ENCODE measurements at places on chromosomes 13 and 19.

- DNase-seq: no peak
These were observed 53.0 kb upstream of the GPC6 start for GRCh38 chr13:93173654-93174053.

- DNase-seq: no peak
These were observed 1.1 kb downstream of the COMP start for GRCh38 chr19:18789883-18790565.

- DNase-seq: no peak
These were observed 52.1 kb downstream of the ZNRF4 start for GRCh38 chr19:5507065-5507909.

DNA sequence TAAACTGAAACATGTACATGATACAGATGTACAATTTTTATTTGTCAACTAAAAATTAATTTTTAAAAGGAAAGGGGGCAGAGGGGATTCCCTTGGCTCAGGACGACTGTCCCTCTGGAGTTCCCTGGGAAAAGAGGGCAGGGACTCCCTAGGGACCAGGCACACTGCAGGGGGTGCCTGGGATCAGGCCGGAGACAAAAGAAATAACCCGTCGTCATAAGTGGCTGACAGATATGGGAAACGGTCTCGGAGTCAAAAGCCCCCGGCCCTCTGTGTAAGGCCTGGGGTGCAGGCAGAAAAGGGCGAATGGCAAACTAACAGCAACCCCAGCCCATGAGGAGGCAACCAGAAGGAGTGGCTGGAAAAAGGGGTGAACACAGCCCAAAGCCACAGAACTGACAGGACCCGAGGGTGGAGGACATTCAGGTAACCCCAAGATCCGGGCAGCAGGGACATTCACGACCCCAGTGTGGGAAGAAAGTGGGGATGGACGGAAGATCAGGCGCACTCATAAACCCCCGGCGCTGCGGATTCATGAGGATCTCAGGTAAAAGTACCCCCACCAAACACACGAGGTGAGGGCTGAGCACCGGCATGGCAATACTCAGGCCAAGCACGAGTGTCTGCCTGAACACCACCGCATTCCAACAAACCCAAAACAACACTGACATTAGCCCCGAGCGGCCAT lies 6.7 kb downstream of the MLLT1 start:
- DNase-seq: no peak

DNA sequence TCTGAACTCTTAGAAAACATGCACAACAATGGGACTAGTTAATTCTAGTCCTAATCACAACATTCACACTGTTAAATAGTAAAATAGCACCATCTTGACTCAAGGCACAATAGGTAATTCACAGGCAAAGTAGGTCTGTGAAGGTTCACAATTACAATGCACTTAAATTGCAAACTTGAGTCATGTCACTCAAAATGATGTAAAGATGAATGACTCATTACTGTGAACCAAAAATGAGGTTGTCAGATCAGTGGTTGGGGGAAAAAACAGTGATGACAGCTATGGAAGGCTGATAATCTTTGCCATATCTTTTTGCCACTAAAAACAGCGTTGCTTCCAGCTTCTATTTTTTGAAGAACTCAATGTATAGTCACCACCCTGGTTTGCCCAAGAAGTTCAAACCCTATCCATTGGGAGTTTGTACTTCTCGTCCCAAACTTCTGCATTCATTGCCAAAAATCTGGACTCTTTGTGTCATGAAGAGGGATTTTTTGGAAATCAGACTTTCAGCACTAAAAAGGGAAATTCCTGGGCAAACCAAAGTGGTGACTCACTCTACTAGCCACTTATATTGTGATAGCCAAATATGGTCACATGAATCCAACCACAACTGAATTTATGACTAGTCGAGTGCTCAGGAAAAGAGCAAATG lies 200.9 kb upstream of the TMTC4 start:
- DNase-seq: no peak

DNA sequence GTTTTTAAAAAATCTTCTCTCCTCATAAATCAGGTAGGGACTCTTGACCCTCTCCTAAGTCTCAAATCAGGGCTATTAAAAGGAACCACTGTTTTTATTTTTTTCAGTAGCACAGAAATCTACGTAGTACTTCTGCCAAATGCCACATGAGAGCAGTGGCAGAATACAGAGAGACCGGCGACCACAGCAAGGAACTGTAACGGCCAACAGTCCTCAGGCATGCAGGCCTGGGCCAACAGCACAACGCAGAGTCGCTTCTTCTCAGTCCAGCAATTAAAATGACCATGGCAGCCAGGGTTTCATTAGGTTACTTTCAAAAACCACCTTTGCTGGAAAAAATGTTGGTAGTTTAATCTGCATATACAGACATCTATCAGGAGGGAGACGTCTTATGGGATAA lies 34.2 kb downstream of the ANKRD10 start:
- DNase-seq: no peak

DNA sequence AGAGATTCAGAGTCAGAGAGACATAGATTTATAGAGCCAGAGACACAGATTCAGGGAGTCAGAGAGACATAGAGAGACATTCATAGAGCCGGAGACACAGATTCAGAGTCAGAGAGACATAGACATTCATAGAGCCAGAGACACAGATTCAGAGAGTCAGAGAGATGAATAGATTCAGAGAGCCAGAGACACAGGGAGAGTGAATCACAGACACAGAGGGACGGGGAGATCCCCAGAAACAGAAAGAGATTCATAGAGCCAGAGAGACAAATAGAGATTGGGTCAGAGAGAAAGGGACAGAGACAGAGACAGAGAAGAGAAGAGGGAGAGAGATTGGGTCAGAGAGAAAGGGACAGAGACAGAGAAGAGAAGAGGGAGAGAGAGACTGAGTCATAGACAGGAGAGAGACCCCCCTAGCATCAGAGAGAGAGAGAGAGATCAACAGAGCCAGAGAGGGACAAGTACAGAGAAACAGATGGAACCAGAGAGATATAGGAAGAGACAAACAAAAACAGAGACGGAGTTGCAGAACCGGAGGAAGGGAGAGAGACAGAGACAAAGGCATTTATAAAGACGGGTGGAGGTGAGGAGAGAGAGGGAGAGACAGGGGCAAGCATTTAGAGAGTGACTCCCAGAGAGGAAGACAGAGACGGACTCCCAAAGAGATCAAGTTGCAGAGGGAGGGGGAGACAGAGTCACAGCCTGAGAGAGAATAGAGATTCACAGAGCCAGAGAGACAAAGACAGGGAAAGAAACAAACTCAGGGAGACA lies 1.1 kb upstream of the PRKCG start:
- DNase-seq: no peak

GRCh38 chr19:47176071-47176626 lies 45.5 kb downstream of the SAE1 start:
- no peak for DNase-seq

DNA sequence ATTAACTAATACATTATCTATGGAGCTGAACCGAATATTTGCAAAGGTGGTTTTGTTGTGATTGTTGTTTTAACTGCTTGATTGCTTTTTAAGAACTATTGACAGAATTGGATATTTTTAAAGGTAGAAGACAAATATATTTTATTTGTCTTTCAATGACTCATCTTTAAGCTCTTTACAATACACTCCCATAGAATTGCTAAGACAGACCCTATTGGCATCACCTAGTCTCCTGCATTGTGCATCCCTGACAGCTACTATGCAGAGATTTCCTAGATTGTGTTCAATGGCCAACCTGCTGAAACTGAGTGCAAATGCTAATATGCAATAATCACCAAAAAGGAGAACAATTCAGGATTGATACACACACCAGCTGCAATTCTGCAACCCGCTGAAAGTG lies 19.7 kb upstream of the SCEL start:
- no peak for DNase-seq

- DNase-seq: peak; percentile 61
These were observed 24.2 kb upstream of the C1QTNF9B start for GRCh38 chr13:23921451-23921888.

- DNase-seq: peak; percentile 78
These were observed at the start of gene GEMIN7 for GRCh38 chr19:45079063-45079910. GEMIN7 (plus strand) TSS chr19:45079260; CDS start chr19:45090115, 10,855 bp downstream.

DNA sequence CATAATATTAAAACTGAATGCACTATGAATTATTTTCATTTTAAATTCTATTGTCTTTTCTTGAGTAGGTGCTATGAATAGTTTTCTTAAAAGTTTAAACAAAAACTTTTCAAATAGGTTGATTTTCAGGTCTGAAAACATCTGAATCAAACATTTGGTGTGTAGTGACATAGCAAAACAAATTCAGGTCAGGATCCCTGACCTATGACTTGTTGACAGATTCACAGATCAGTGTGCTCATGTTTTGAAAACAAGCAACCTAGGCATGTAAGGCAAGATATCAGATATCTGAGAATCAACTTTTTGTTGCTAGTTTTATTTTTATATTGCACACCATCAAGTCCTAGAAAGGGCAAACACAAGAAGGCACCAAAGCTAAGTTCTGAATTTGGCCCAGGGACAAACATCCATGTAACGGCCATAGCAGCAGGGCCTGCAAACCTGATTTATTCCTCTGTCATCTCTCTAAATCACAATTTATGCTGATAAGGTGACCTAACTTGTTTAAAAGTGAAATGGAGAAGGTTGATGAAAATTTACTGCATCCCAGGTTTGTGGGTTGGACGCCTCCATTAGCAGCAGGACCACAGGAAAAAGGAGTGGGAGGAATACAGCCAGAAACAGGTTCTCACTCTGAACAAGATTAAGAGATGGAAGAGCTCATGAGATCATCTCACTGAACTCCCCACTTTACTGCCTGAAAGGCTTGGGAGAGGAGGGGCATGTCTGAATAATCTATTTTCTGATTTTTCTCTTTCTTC lies 337.7 kb downstream of the KCNRG start:
- no peak for DNase-seq

DNA sequence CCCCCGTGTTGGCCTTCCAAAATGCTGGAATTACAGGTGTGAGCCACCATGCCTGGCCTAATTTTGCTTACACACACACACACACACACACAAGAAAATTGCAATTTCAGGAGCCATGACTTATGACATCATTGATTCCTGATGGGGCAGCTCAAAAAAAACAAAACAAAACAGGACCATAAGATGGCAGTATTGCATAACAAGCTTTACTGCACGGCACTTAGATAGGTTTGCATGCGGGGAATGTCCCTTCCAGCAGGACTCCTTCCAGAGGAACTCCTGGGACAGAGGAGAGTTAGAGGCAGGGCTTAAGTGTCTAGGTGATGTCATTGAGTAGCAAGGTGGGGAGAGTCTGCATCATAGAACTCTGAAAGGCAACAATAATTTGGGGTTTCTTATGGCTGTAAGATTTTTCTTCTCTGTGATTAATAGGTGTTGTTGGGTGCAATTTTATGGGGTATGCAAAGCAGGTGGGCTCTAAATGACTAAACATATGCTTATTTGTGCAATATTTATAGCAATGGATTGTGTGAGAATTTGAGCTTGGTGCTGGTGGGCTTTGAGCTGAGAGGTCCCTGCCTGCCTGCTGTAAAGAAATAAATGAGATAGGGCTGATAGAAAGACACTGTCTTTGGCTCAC lies 9.0 kb upstream of the ACSBG2 start:
- DNase-seq: peak; percentile 77

Measured in hematopoietic multipotent progenitor cell treated with erythropoietin and hydrocortisone succinate and interleukin-3 and kit ligand, for 8 days (in vitro differentiated cells).